ENCODE measurements at places on chromosomes 5 and 9.

DNA sequence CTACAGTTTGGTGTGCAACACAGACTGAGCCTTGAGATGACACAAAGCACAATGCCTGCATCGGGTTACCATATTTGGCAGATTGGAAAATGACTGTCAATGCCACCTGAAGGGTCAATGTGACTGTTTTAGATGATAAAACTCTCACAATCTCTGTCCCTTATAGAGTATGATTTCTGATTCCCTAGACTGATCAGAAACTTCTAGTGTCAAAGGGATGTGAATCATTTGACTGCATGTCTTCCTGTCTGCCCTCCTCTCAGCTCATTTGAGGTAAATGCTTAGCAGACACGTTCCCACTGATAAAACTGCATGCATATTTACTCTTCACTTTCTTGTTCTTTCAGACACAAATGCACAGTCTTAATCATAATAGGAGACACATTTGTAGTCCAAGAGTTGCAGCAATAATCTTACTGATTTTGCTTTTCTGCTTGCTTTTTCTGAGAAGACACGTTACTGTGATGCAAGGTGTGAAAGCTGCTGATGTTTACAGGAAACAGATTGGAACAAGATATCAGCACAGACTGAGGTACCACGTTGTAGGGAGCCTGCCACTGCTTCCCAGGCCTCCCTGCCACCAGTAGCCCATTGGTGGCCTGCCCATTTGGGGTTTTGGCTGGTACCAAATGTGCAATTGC is 77.8 kb downstream of the GCNT4 start:
- peak overlapping the region; percentile 36 for H3K4me3 ChIP-seq
- peak overlapping the region; percentile 86 for H3K27ac ChIP-seq
- DNase-seq = no peak
- peaks cover 15% of the 10 kb centered on the region for H3K4me1 ChIP-seq
- peaks cover 4% of the 10 kb centered on the region for H3K27me3 ChIP-seq

DNA sequence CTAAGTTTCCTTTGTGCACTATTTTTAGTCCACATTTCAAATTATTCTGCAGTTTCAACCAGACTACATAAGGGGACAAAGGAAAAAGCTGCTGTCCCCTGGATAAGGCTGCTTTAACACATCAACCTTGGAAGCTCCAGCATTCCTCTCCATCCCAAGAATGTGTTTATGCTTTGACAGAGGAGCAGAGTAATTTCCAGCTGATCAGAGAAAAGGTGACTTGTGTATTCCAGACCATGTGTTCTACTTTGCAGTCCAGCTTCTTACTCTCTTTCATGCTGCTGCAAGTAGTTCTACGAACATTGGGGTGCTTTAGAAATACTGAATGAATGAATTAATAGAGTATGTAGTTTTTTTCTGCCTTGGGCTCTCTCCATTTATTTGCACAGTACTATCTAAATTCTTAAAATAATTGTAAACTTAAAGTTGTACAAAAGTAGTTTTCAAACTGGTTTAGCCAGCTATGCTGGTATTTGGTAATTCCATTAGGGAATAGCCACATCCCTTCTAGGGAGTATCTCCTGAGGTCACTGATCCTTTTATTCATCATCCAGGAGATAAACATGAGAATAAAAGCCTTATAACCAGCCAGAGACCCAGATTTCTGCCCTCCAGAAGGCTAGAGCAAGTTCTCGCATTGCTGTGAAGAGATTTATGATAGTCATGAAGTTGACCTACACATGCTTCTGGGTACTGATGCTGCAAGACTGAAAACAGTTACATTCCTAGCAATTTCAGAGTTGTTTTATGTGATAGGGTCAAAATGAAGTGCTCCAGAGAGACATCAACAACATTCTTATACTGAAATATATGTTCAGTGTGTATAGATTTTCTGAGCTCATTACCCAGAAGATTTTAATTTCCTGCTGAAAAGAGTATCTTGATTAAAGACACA is 215.2 kb downstream of the COMMD10 start:
- no peak overlapping the region for H3K4me3 ChIP-seq
- H3K27ac ChIP-seq = no peak overlapping the region
- peaks cover 33% of the 10 kb centered on the region for H3K36me3 ChIP-seq

GRCh38 chr9:122084026-122084675 is 9.0 kb downstream of the TTLL11 start:
- no peaks in the 10 kb centered on the region for H3K36me3 ChIP-seq
- H3K27me3 ChIP-seq = no peaks in the 10 kb centered on the region
- no peak for DNase-seq
- H3K27ac ChIP-seq = no peak overlapping the region

- no peaks in the 10 kb centered on the region for H3K4me1 ChIP-seq
- H3K27me3 ChIP-seq = no peaks in the 10 kb centered on the region
- no peak overlapping the region for H3K4me3 ChIP-seq
Observed at GRCh38 chr5:122007546-122007945, 45.8 kb downstream of the SRFBP1 start.

GRCh38 chr5:111535879-111536549 is 23.7 kb upstream of the STARD4 start:
- peaks cover 1% of the 10 kb centered on the region for H3K36me3 ChIP-seq
- H3K27me3 ChIP-seq = peaks cover 12% of the 10 kb centered on the region
- H3K4me3 ChIP-seq = no peak overlapping the region
- DNase-seq = no peak
- no peak overlapping the region for H3K27ac ChIP-seq
- H3K4me1 ChIP-seq = peaks cover 5% of the 10 kb centered on the region

DNA sequence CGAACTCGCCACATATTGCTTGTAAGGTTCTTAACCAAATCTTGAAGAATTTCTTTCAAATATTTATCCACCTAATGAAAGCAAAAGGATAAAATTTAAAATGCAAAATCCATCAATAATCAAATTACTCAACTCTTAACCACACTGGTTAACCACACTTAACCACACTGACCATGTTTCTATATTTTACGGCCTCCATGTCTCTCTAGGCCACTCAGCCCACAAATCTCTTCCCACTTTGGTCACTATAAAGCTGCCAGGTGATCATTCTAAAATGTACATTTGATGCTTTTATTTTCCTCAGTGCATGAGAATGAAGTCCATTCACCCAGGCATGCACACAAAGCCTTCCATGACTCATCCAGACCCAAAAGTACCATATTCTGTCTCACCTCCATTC is 56.4 kb upstream of the OR2K2 start:
- no peak overlapping the region for H3K27ac ChIP-seq
- H3K4me1 ChIP-seq = peaks cover 1% of the 10 kb centered on the region
- no peak for DNase-seq
- H3K27me3 ChIP-seq = no peaks in the 10 kb centered on the region
- H3K4me3 ChIP-seq = no peak overlapping the region

DNA sequence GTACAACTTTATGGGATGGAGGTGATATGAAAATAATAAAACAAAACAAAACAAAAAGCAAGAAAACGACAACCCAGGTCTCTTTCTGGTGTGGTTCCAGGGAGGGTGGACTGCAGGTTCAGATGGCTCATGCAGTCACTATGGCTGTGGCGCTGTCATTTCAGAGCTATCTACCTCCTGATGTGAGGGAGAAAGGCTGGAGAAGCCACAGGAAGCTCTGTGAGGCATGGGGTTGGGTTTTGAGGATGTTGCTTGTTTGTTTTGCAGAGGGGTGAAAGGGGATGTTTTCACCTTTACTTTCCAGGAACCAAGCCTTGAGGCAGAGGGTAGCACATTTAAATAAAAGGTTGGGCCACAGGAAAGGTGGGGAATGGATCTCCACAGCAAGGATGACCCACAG is 18.7 kb downstream of the NIPAL4 start:
- peaks cover 27% of the 10 kb centered on the region for H3K4me1 ChIP-seq
- H3K27ac ChIP-seq = peak overlapping the region; percentile 68
- H3K4me3 ChIP-seq = peak overlapping the region; percentile 9
- DNase-seq = no peak

DNA sequence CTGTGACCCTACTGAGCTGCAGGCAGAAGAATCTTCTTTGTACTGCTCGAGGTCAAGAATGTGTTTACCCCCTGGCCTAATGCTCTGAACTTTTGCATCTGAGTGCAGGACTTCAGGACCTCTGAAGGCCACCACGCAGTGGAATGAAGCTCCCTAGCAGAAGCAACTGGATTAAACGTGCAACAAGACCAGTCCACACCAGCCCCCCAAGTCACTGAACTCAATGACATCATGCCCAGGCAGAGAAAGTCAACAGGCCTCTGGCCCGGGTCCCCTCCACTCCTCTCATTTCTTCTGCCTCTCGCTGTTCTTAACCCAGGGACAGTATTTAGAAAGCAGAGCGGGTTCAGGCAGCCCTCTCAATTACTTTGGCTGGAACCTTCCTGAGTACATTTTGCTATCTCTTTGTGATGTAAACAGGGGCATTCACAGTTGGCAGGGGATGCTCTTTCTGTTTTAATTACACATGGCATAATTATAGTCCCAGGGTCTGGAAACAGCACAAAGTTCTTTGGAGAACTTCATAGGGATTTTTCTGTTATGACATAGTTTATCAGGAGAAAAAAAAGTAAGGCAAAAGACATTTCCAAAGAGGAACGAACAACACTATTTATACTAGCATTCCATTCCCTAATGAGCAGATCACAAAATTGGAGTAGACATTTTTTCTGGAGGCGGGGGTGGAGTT is 108.2 kb upstream of the SPATA31D4 start:
- H3K27me3 ChIP-seq = no peaks in the 10 kb centered on the region
- no peak overlapping the region for H3K4me3 ChIP-seq
- no peak overlapping the region for H3K27ac ChIP-seq
- H3K4me1 ChIP-seq = peaks cover 3% of the 10 kb centered on the region
- DNase-seq = no peak

DNA sequence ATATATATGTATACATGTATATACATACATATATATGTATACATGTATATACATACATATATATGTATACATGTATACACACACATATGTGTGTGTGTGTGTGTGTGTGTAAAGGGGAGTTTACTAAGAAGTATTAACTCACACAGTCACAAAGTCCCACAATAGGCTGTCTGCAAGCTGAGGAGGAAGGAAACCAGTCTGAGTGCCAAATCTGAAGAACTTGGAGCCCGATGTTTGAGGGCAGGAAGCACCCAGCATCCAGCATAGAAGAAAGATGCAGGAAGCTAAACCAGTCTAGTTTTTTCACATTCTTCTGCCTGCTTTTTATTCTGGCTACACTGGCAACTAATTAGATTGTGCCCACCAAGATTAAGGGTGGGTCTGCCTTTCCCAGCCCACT is 591.5 kb downstream of the PRR16 start:
- H3K27ac ChIP-seq = no peak overlapping the region
- no peak for DNase-seq
- H3K36me3 ChIP-seq = no peaks in the 10 kb centered on the region
- no peak overlapping the region for H3K4me3 ChIP-seq

GRCh38 chr5:51273021-51273420 is 110.2 kb upstream of the ISL1 start:
- no peaks in the 10 kb centered on the region for H3K4me1 ChIP-seq
- H3K27ac ChIP-seq = no peak overlapping the region
- H3K4me3 ChIP-seq = no peak overlapping the region
- no peaks in the 10 kb centered on the region for H3K27me3 ChIP-seq
- no peaks in the 10 kb centered on the region for H3K36me3 ChIP-seq
- DNase-seq = no peak

- H3K36me3 ChIP-seq = peaks cover 14% of the 10 kb centered on the region
- peaks cover 31% of the 10 kb centered on the region for H3K4me1 ChIP-seq
- H3K4me3 ChIP-seq = peak overlapping the region; percentile 95
- H3K27me3 ChIP-seq = no peaks in the 10 kb centered on the region
Observed at GRCh38 chr5:163509291-163509951, 4.0 kb downstream of the MAT2B start.

GRCh38 chr9:95750725-95751519 is 124.6 kb upstream of the ERCC6L2 start:
- peaks cover 10% of the 10 kb centered on the region for H3K4me1 ChIP-seq
- peak overlapping the region; percentile 50 for H3K4me3 ChIP-seq
- peak overlapping the region; percentile 42 for H3K27ac ChIP-seq
- DNase-seq = peak; percentile 45

- peaks cover 78% of the 10 kb centered on the region for H3K4me1 ChIP-seq
- peak overlapping the region; percentile 81 for H3K4me3 ChIP-seq
- H3K27ac ChIP-seq = peak overlapping the region; percentile 85
Observed at GRCh38 chr9:2023042-2023441, 7.9 kb downstream of the SMARCA2 start.

DNA sequence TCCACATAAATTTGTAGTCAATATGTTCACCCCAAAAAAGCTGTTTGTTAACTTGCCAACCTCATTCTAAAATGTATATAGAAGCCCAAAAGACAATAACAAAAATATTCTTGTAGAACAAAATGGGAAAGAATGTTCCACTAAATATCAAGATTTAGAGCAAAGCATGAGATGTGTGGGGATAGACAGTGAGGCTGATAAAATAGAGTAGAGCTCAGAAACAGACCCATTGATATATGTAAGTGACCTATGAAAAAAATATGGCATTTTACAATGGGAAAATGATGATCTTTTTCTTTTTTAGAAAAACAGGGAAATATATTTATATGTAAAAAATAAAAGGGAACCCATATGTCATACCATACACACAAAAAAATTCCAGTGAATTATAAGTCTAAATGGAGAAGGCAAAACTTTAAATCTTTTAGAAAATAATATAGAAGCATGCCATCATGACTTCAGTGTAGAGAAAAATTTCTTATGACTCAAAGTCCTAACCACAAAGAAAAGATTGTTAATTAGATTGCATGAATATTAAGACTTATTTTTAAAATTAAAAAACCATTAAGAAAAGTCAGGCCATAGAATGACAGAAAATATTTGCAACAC is 6.6 kb upstream of the IFNB1 start:
- H3K27me3 ChIP-seq = no peaks in the 10 kb centered on the region
- H3K4me3 ChIP-seq = no peak overlapping the region
- H3K4me1 ChIP-seq = peaks cover 28% of the 10 kb centered on the region
- H3K36me3 ChIP-seq = peaks cover 15% of the 10 kb centered on the region
- H3K27ac ChIP-seq = no peak overlapping the region

DNA sequence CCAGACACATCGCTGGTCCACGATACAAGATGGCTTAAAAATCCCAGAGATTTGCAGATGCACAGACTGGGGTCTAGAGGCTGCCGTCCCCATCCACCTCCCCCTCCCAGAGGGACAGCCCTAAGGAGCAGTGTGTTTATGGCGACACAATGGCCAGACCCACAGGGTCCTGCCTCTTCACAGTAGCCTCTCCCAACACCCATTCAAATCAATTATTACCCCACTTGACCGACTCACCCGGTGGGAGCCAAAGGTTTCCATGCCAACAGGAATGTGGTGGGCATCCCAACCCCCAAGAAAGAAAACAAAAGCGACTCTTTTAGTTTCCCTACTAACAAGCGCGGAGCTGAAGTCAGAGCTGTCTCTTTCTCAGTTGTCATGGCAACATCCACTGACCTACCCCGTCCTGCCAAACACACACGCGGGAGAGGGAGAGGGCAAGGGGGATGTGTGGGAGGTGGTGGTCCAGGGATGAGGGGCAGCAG is 209.0 kb downstream of the TTLL11 start:
- no peak overlapping the region for H3K27ac ChIP-seq
- no peak for DNase-seq
- H3K36me3 ChIP-seq = no peaks in the 10 kb centered on the region
- H3K27me3 ChIP-seq = peaks cover 3% of the 10 kb centered on the region
